ENCODE measurements at places on chromosomes 6 and 20. TPM values are rescaled to one million over a fixed set of nuclear protein-coding genes. Genes with fewer than 3 reads are reported as not detected.

Gene R3HDML
- total RNA-seq = not detected

Gene TMC2
- not detected for total RNA-seq

Gene OXT
- 0.42 TPM for total RNA-seq

DNA sequence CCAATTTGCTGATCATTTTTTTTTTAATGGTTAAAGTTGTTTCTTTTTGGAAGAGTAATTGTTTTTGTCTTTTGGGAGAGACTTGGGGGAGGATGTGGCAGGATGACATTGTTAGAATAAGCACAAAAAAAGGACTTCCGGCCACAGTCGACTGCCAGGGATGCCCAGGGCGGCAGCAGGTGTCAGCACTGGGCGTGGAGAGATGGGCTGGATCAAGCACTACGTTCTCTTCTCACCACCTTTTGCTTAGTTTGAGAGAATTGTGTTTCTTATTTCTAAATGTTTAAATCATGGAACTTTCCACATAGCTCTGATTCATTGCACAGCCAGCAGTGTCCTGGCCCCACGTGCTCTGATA is 104.6 kb upstream of the FRMD1 start:
- no peak for DNase-seq

GRCh38 chr6:122702841-122703240 is 76.7 kb upstream of the FABP7 start:
- no peak for DNase-seq

DNA sequence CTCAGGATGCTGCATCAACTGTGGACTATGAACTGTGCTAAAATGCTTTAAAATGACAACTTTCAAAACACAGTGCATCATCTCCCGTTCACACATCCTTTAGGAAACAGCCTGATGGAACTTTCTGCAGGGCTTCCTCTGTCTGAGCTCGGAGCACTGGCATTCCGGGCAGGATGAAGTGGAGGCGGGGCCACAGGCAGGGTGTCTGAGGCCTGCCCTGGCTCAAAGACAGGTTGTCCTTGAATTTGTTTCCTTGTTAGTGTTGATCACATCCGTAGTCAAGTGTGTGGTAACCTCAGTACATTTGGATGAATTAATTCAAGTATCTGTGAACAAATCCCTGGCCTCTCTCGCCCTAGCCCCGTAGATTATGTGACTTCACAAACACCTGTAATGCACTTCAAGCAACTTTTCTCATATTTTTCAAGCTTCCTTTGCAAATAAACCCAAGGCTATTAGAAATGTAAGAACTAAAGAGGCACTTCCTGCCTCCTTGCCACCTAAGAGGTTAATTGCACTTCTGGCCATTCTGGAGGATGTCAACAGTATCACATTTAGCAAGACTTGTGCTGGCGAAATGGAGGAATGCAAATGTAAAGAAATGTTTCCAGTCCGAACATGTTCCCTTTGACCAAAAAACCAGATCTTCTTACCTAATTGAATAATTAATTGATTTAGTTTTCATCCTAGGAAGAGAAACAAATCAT is 3.1 kb downstream of the CD93 start:
- peak; percentile 35 for DNase-seq
